Cardiac atrium fibroblast (primary cell): ENCODE measurements at places on chromosomes 3 and 15. TPM values are rescaled to one million over a fixed set of nuclear protein-coding genes. Genes with fewer than 3 reads are reported as not detected.

Gene CPEB1
- 0.72 and 0.97 TPM in 2 replicates for total RNA-seq

Gene IGDCC3
- total RNA-seq, result not detected in 2 replicates

Gene PLA2G4D
- not detected in 2 replicates for total RNA-seq

Gene LRRC49
- 4.9 and 5.8 TPM in 2 replicates for total RNA-seq

Gene TRPM1
- total RNA-seq, result not detected in 2 replicates

Gene TMC3
- total RNA-seq, result 0.32 TPM in 1 of 2 replicates, not detected in the other

Gene EFCC1
- not detected in 2 replicates for total RNA-seq
